ENCODE measurements at places on chromosomes 5 and 9.

GRCh38 chr9:35432076-35432475 is 57.8 kb upstream of the RUSC2 start:
- no peak for DNase-seq

DNA sequence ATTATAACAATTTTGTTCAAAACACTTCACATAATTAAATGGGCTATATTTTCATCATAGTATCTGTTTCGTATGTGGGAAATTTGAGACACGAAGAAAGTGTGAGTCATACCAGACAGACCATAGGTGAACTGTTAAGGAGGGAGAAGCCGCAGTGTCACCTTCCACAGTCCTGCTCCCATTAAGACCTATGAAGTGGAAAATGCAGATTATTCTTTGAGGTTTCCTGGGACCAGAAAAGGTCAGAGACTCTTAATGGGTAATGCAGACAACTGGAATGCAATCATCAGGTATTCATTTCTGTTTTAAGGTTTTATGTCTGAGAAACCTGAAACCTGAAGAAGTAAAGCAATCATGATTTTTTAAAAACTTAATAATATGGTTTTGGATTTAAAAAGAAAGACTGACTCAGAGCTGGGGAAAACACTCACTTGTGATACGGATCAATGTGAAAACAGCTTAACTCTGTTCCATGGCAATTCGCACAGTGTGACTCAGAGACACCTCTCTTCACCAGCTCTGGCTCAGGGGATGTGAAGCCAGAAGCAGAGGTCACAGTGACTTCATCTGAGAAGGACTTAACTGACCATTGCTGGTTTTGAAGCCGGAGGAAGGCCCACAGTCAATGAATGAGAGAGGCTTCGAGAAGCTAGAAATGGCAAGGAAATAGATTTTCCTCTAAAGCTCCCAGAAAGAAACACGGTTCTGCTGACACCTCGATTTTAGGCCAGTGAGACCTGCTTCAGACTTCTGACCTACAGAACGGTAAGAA is 17.2 kb upstream of the GCNT1 start:
- DNase-seq = no peak

GRCh38 chr9:38031594-38031993 is 37.4 kb downstream of the SHB start:
- no peak for DNase-seq

- no peak for DNase-seq
Observed at GRCh38 chr5:178279026-178279722, 46.6 kb upstream of the PHYKPL start.

- no peak for DNase-seq
Observed at GRCh38 chr9:34896112-34896511, 62.0 kb upstream of the PHF24 start.

DNA sequence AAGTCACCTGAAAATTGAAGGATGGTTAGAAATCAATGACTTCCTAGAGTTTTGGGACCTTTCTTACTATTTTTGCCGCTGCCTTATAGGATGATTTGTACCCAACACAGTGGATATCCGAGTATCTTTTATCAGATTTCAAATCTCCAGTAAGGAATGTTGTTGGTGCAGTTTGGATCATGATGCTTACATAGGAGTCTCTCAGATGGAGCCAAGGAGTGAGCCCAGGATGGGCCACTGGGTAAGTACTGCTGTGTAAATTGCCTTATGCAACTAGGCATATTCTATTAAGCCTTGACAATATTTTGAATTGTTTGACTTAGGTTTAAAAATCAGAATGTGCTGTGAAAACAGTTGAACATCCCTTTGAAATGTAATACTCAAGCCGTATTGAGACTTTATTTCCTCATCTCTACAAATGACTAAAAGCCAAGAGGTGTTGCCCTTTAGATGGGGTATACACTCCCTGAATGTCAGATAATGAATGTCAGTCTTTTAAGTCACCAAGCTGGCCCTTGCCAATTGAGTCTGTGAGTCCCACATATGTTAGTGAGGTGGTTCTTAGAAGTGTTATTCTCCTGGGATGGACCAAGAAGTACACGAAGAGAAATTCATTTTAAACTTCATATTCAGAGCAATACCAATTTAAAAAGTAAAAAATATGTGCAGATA is 271.8 kb upstream of the CTNND2 start:
- no peak for DNase-seq

DNA sequence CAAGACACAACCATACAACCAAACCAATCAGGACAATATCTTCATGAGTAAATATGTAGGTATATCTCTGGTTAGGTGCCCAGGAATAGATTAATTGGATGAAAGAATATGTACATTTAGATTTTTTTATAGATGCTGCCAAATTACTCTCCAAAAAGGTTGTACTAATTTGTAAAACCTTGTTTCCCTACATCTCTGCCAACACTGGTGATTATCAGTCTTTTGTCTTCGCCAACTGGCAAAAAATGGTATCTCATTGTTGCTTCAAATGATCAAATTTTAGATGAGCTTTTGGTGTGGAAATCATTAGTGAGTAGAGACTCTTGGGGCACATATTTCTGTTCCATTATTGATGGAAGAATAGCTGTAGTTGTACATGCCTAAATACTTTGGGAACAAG is 90.7 kb upstream of the ELL2 start:
- no peak for DNase-seq

GRCh38 chr5:74394916-74395880 is 245.3 kb downstream of the ENC1 start:
- DNase-seq = no peak

GRCh38 chr9:108612513-108612912 is 243.3 kb downstream of the ACTL7B start:
- no peak for DNase-seq

DNA sequence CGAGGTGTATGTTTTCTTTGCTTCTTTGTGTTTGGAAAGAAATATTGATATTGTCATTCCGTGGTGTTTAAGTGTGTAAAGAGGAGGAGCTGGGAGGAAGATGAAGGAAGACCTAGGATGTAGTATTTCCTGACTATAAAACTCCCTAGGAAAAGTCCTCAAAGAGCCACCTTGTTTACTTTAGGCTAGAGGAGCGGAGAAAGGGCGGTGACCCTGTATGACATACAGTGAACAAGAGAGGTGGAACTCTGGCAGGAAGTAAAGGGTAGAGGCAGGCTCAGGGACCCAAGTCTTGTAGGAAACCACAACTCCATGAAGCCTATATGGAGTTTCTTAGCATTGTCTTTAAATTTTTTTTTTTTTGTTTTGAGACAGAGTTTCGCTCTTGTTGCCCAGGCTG is 303.9 kb downstream of the DOCK8 start:
- DNase-seq = no peak

- no peak for DNase-seq
Observed at GRCh38 chr5:143008809-143009521, 238.8 kb downstream of the ARHGAP26 start.

- no peak for DNase-seq
Observed at GRCh38 chr5:78376315-78376714, 15.9 kb downstream of the SCAMP1 start.

DNA sequence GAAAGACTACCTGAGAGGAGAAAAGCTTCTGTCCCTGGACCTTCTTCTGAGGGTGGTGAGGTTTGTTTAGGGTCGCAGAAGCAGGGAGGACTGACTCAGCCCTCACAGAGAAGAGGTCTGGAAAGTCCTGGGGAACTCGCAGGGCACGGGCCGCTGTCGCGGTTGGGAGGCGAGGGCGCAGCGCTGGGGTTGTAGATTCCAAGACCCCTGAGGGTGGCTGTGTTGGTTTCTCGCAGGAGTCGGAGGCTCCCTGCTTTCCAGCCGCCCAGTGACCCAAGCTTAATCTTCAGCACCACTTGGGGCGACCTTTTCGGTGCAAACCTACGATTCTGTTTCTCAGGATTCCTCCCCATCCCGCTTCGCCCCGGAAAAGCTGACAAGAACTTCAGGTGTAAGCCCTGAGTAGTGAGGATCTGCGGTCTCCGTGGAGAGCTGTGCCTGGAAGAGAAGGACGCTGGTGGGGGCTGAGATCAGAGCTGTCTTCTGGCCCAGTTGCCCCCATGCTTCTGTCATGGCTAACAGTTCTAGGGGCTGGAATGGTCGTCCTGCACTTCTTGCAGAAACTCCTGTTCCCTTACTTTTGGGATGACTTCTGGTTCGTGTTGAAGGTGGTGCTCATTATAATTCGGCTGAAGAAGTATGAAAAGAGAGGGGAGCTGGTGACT is 482 bp downstream of the SLC27A6 start:
- no peak for DNase-seq

DNA sequence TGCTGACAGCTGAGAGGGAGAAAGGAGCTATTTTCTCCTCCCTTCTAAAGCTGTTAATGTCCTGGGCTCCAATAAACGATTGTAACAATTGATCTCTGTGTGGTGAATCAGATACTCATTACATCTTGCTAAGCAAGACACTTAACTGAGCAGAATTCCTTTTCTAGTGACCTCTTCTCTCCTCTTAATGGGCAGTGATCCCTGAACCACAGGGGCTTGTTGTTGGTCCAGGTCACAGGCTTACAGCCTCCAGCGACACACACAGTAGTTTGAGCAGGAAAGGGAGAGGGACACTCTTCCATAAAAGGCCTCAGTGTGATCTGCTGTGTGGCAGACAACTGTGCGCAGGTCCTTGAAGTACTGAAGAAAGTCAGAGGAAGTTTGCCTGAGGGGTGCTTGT is 58.5 kb upstream of the MYO10 start:
- DNase-seq = no peak

- DNase-seq = no peak
Observed at GRCh38 chr9:126678989-126679388, 65.3 kb downstream of the LMX1B start.

- DNase-seq = no peak
Observed at GRCh38 chr9:21381448-21382339, 3.5 kb downstream of the IFNA2 start.

DNA sequence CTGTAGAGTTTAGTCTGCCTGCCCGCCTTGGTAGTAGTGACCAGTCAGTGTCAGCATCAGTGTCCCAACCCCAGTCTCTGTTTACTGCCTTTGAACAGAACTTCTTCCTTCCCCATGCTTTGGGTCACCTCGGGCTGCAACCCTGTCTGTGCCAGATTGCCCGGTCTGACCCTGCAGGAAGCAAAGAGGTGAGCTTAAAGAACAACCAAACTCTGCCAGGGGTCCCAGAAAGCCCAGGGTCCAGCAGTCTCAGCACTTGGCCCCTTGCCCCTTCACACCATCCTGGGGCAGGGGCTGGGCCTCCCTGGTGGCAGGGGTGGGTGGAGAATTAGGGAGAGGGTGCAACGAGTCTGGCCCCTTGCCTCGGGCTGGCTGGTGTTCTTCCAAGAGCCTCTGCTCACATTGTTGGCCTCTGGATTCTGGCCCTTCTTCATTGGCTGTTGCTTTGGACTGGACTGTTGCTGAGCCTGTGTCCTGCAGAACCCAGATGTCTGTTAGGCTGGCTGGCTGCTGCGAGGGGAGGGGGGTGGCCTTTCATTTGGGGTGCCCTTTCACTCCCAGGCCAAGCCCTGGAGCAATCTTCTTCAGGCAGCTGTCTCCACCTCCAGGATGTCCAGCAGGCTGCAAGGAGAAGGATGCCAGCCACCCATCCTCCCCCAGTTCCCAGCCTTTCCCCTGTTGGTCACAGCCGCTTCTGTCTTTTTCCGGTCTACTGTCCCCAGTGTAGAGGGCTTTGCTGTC is 51.2 kb downstream of the SAR1B start:
- DNase-seq = no peak

DNA sequence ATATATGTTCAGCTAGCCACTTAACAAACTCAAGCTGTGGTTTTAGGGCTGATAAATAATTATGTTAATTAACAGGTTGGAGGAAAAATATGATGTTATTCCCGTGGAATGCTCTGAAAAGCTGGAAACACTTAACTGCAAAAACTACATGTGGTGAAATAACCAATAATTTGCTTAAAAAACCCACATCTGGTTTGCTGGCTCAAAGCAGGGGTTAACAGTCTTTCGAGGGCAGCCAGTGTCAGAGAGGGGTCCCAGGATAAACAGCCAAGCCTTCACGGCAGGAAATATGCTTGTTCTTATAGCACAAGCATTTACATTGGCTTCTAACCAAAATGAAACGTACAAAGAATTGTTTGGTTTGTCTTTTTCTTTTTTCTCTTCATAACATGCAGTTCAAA is 254.0 kb upstream of the GAS1 start:
- DNase-seq = no peak

- no peak for DNase-seq
Observed at GRCh38 chr9:134809292-134809691, 71.3 kb upstream of the FCN2 start.

- no peak for DNase-seq
Observed at GRCh38 chr5:43711496-43711895, 108.5 kb downstream of the NNT start.

DNA sequence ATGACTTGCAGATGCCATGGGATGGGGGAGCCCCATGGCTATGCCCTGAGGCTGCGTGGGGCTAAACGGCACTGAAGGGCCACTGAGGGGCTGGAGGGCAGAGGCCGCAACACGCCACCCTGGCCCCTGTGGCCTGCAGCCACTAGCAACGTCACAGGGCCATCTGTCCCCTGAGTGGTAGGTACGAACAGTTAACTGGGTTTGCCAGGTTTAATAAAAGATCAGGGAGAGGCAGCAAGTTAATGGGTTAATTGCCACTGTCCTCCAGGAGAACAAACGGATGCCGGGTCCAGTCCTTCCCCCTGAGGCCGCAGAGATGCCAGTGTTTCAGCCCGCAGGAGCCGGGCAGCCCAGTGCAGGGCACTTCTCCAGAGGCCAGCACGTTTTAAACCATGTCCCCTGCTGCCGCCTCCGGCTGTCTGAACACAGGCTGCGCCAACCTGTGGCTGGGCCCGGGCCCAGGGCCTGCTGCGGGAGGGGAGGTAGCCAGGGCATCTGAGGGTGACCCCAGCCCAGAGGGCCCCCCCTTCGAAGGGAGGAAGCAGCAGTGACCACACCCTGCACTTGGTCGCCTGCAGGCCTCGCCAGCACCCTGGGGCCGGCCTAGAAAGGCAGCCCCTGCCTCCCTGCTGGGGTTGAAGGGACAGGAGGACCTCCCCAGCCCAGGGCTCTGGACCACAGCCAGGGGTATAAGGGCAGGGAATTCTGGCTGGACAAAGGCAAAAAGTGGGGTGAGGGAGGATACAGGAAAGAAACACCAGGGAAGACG is 227.3 kb downstream of the FANCC start:
- DNase-seq = no peak

DNA sequence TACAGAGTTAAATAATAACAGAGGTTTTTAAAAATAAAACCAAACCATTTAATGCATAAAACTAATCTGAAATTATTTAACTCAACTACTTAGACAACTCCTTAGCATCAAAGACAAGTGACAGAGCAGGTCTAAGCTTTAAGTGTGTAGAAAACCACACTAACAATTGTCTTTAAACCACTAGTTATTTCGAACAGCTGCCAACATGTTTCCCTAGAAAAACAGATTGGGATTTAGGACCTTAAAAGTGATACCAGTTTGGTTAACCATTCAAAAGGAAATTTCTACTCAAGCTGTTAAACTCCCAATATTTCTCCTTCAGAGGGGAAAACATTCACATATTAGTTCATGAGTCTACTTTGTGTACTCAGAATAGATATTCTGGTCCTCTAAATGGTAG is 208.7 kb downstream of the BNC2 start:
- DNase-seq = no peak

Data from esophagus squamous epithelium (tissue), 5 donors.